A549 treated with GW870086 at 1 μM for 4 hours (cell line): ENCODE measurements at places on chromosomes 11 and 22. TPM values are rescaled to one million over a fixed set of nuclear protein-coding genes. Genes with fewer than 3 reads are reported as not detected.

The NTM gene
- not detected in 5 replicates for total RNA-seq

The UPK3A gene
- not detected in 5 replicates for total RNA-seq

The OR52E8 gene
- total RNA-seq: not detected in 5 replicates

The UBQLN3 gene
- not detected in 5 replicates for total RNA-seq

The RBMXL2 gene
- not detected in 5 replicates for total RNA-seq

The MYBPC3 gene
- total RNA-seq: 0.02 to 0.10 TPM (median 0.06 TPM) in 5 replicates

The TSGA10IP gene
- not detected in 5 replicates for total RNA-seq

The NXPE2 gene
- not detected in 5 replicates for total RNA-seq

The TRIM48 gene
- total RNA-seq: 0.09 TPM in 1 of 5 replicates, not detected in the others

The SLC35E4 gene
- total RNA-seq: 5.4 to 7.7 TPM (median 7.0 TPM) in 5 replicates

The TSSK2 gene
- total RNA-seq: not detected in 5 replicates

The APOL4 gene
- 0.10 TPM in 1 of 5 replicates, not detected in the others for total RNA-seq

The INPPL1 gene
- total RNA-seq: 53.6 to 75.5 TPM (median 72.6 TPM) in 5 replicates

The SYT7 gene
- 0.96 to 2.0 TPM (median 1.5 TPM) in 5 replicates for total RNA-seq

The GLB1L2 gene
- total RNA-seq: 1.4 to 2.3 TPM (median 2.0 TPM) in 5 replicates

The SYNGR1 gene
- 10.3 to 16.4 TPM (median 13.6 TPM) in 5 replicates for total RNA-seq

The FXYD2 gene
- total RNA-seq: 14.3 to 21.9 TPM (median 15.8 TPM) in 5 replicates

The TUBA8 gene
- 0.25 to 0.93 TPM (median 0.39 TPM) in 5 replicates for total RNA-seq

The PATE4 gene
- total RNA-seq: not detected in 5 replicates

The SIRT3 gene
- 19.2 to 22.3 TPM (median 21.1 TPM) in 5 replicates for total RNA-seq

The MEI1 gene
- 0.53 TPM in 1 of 5 replicates, not detected in the others for total RNA-seq

The MMP12 gene
- 0.07 to 0.09 TPM in 2 of 5 replicates, not detected in the others for total RNA-seq

The C11orf87 gene
- 0.07 TPM in 1 of 5 replicates, not detected in the others for total RNA-seq

The PDGFB gene
- 4.3 to 5.5 TPM (median 4.7 TPM) in 5 replicates for total RNA-seq

The VSIG10L2 gene
- total RNA-seq: 0.12 TPM in 1 of 5 replicates, not detected in the others
